ENCODE measurements at places on chromosomes 6 and 20.

- DNase-seq: no peak
Measured at GRCh38 chr6:33424855-33425667, 5.2 kb downstream of the SYNGAP1 start.

DNA sequence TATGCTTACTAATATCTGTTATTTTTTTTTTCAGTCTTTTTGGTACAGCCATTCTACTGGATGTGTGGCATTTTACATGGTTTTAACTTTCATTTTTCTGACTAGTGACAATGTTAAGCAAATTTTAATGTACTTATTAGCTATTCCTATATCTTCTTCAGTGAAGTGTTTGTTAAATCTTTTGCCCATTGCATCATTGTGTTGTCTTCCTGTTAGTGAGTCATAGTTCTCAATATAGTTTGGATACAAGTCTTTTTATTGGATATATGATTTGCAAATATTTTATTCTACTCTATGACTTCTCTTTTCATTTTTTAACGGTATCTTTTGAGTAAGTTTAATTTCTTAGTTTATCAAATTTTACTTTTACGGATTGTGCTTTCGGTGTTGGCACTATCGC, 519.4 kb downstream of the CDKAL1 start:
- DNase-seq: no peak

GRCh38 chr6:158095031-158095430, 73.0 kb downstream of the SERAC1 start:
- no peak for DNase-seq

DNA sequence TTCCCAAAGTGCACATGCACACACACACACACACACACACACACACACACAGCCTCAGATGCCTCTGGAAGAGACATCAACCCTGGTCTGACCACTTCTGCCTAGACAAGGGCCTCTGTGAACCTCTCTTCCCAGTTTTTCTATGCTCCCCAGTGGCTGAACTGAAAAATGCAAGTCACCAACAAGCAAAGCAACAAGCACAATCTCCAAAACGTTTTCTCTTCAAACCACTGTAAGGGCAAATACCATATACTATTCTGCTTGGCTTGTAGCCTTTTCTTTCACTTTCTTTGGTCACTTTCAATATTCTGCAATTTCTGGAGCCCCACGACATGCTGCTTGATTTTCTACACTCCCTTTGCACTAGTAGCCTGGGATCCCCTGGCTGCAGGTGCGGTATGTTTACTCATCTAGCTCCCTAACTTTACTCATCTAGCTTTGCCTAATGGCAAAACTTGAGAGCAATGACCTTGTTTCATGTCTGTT, 121.4 kb upstream of the DST start:
- peak; percentile 53 for DNase-seq

GRCh38 chr6:165042912-165043311, 266.5 kb downstream of the C6orf118 start:
- no peak for DNase-seq

Measured in D341Med (cell line).